Ovary (tissue), 10 donors: ENCODE measurements at places on chromosomes 11 and 22. TPM values are rescaled to one million over a fixed set of nuclear protein-coding genes. Genes with fewer than 3 reads are reported as not detected.

MCAM gene
- polyA plus RNA-seq, result 119 TPM

MYOD1 gene
- not detected for polyA plus RNA-seq

MFRP gene
- polyA plus RNA-seq, result not detected

POLD4 gene
- 12.5 TPM for polyA plus RNA-seq

HTR3B gene
- not detected for polyA plus RNA-seq

CCDC116 gene
- polyA plus RNA-seq, result 0.85 TPM

OR8A1 gene
- polyA plus RNA-seq, result not detected

IGLL1 gene
- not detected for polyA plus RNA-seq

SLN gene
- not detected for polyA plus RNA-seq

RIC3 gene
- 17.7 TPM for polyA plus RNA-seq

NOX4 gene
- polyA plus RNA-seq, result 2.3 TPM

PRSS23 gene
- 54.4 TPM for polyA plus RNA-seq

MICALL1 gene
- 7.9 TPM for polyA plus RNA-seq

MAPK8IP2 gene
- polyA plus RNA-seq, result 6.0 TPM
